Anterior cingulate cortex (tissue), 58 donors: ENCODE measurements at places on chromosomes 3 and 15.

- no peak for DNase-seq
These were observed 108.5 kb downstream of the SYNPR start for GRCh38 chr3:63386568-63386967.

GRCh38 chr3:46646700-46647099 is 34.4 kb downstream of the FAM240A start:
- no peak for DNase-seq

- DNase-seq = no peak
These were observed 11.2 kb upstream of the ADAMTS7 start for GRCh38 chr15:78822514-78822913.

GRCh38 chr3:185843126-185843525 is 18.3 kb upstream of the IGF2BP2 start:
- no peak for DNase-seq

DNA sequence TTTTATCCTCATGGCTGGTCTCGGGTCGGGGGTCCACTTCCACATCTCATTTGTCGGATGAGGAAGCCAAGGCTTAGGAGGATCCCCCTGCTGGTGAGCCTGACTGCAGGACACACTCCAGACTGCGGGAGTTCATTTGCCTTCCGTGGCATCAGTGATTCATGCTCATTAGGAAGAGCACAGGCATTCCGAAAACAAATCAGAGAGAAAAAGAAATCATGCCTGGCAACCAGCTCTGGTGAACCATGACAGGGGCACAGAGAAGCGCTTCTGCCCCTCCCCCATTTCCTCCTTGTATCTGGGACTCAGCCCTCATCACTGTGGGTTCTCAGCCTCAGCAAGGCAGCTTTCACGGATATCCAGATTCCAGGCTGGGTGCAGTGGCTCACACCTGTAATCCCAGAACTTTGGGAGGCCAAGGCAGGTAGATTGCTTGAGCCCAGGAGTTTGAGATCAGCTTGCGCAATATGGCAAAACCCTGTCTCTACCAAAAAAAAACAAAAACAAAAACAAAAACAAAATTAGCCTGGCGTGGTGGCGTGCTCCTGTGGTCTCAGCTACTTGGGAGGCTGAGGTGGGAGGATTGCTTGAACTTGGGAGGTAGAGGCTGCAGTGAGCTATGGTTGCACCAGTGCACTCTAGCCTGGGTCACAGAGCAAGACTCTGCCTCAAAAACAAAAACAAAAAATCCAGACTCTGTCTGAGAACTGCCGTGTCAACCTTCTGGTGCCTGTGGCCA is 28.4 kb downstream of the IRAK2 start:
- no peak for DNase-seq

DNA sequence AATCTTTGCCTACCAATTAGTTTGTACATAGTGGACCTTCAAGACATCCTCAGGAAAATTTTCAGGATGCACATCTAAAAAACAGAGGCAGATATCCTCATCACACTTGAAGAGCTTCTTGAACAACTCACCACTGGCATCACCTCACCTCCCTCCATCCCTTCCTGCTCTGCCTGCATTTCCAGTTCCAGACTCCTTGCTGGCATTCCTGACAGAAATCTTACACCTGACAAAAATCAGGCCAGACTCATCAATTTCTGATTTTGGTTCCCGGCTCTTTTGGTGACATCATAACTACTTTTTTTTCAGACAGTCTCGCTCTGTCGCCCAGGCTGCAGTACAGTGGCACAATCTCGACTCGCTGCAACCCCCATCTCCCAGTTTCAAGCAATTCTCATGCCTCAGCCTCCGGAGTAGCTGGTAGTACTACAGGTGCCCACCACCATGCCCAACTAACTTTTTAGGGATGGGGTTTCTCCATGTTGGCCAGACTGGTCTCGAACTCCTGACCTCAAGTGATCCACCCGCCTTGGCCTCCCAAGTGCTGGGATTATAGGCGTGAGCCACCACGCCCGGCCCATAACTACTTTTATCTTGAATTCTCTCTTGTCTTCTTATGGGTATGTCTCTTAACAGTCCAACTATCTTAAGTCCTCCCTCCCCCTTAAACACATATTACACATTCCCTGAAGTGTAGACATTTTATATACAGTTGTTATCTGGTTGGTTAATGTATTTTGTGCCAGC is 216.6 kb upstream of the IL12A start:
- no peak for DNase-seq

DNA sequence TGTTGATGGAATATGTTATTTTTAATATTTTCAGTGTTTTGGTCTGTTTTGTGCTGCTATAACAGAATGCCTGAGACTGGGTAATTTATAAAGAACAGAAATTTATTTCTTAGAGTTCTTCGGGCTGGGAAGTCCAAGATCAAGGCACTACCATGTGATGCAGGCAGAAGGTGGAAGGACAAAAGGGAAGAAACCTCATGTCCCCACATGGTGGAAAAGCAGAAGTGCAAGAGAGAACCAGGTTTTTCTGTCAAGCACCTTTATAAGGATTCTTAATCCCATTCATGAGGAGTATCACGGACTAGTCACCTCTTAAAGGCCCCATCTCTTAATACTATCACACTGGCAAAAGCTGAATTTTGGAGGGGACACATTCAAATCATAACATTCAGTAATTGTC is 57.9 kb upstream of the EPHB3 start:
- DNase-seq = no peak

DNA sequence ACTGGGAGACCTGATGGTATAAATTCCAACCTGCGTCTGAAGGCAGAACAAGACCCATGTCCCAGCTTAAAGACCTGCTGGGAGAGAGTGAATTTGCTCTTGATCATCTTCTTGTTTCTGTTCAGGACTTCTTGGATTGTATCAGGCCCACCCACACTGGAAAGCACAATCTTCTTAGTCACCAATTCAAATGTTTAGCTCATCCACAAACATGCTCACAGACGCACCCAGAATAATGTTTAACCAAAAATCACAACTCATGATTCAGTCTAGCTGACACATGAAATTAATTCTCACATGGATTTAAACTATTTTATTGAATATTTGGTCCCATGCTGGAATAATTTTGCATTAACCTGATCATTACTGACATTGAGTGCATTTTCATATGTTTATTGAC is 37.8 kb upstream of the GOLGA6L2 start:
- DNase-seq = no peak

DNA sequence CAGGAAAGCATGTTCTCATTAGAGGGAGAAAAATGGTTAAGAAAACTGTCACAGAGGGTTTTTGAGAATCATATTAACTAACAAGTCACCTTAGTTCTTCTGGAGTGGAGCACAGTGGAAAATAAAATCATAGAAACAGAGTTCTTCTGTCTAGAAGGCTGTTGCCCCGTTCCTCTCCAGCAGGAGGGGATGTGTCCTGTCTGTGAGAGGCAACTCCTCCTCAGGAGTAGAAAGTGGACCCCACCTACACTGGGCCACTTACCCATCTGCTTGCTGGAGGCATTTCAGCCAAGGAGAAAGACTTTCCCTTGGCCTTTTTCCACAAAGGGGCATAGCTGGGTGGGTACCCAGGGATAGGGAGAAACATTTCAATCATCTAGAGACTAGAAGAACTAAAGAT is 106.6 kb downstream of the SSR3 start:
- DNase-seq = no peak

GRCh38 chr3:25888892-25889524 is 99.1 kb downstream of the OXSM start:
- DNase-seq = no peak

- no peak for DNase-seq
These were observed 37.8 kb upstream of the SPTSSB start for GRCh38 chr3:161409069-161409468.

DNA sequence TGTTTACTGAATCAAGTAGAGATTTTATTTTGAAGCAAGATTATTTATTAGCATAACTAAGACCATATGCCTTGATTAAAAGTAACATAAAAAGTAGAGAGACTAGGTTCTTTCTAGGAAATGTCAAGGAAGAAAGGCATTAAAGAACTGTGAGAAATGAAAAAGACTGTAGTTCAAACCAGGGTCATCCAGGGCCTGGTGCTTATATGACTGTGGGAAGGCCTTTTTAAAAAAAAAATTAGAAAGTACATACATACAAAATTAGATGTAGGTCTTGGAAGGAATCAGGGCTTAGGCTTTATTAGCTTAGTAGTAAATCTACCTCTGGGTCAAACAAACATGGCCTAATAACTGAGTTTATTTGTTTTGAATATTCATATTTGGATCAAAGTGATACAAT is 173.9 kb upstream of the TBL1XR1 start:
- DNase-seq = no peak
